ENCODE measurements at places on chromosomes 2 and 18. TPM values are rescaled to one million over a fixed set of nuclear protein-coding genes. Genes with fewer than 3 reads are reported as not detected.

DNA sequence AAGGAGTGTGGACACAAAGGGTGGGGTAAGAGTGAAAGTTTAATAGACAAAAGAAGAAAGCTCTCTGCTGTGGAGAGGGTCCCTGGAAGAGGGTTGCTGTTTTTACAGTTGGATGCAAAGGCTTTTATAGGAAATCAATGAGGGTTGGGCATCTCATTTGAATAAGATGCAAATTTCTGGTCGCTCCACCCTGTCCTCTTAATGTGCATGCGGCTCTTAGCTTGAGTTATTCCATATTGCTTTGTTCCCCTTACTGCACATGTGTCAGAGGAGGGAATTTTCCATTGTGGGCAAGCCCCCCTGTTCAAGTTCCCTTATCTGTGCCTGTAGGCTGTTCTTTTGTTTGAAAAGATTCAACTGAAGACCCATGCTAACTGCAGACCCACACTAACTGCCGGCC is 326.5 kb downstream of the BCL11A start:
- DNase-seq = no peak

GRCh38 chr2:167198009-167198408 is 309.7 kb downstream of the XIRP2 start:
- DNase-seq = no peak

GRCh38 chr2:202635428-202636212 is 851 bp downstream of the FAM117B start:
- DNase-seq = peak; percentile 84

- DNase-seq = no peak
Observed at GRCh38 chr18:70522183-70522680, 233.4 kb downstream of the SOCS6 start.

- DNase-seq = no peak
Observed at GRCh38 chr2:152062125-152063091, 36.4 kb downstream of the CACNB4 start.

DNA sequence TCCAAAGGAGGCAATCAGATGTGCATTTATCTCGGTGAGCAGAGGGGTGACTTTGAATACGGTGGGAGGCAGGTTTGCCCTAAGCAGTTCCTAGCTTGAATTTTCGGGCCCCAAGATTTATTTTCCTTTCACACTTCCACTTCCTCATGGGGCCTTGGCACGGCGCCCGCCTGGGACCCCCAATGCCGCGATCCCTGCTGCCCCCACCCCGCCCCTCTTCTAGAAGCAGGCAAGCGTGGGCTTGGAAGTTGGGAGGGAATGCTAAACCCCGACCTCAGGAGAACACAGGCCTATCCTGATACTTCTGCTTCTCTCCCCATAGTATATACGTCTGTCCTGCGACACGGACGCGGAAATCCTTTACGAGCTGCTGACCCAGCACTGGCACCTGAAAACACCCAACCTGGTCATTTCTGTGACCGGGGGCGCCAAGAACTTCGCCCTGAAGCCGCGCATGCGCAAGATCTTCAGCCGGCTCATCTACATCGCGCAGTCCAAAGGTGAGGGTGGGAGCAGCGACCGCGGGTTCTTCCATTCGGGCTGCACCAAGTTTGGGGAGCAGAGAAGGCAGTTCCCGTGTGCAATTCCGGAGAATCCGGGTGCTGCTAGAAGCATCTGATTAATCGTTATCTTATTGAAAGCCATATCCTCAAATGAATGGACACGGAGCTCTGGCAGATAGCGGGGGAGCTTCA is 21.6 kb downstream of the TRPM8 start:
- DNase-seq = no peak

GRCh38 chr2:143514413-143514812 is 385.2 kb downstream of the ARHGAP15 start:
- DNase-seq = no peak

DNA sequence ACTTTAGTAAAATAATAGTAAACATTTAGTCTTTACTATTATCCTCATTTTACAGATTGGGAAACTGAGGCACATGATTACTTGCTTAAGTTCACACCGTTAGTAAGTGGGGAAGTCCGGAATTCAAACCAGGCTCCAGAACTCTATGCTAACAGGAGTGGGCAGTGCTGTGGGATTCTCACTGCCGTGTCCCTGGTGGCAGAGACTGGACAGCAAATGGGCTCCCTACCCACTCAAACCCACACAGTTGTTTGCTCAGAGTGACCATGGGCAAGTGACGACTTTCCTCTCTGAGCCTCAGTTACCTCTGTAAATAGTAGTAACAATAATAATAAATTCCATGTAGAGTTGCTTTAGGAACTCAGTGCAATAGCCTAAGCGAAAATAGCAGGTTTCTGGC is 24.0 kb downstream of the MAIP1 start:
- no peak for DNase-seq

DNA sequence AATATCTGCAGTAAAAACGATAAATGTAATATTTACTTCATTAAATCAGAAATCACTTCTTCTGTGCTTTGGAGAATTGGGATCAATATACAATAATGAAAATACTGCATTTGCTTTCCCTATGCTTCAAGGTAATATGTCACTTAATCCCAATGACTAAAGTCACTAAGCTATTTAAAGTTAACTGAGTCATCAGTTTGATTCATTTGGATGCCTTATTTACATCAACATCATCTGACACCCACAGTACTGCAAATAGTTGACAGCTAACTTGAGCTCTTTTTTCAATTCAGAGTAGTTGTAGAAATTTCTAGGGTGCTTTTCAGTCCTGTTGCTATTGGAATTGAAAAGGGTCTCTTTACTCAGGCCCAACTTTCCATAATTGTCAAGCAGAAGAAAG is 776.9 kb upstream of the FSHR start:
- DNase-seq = no peak

GRCh38 chr18:49612515-49613033 is 50.7 kb downstream of the LIPG start:
- no peak for DNase-seq

DNA sequence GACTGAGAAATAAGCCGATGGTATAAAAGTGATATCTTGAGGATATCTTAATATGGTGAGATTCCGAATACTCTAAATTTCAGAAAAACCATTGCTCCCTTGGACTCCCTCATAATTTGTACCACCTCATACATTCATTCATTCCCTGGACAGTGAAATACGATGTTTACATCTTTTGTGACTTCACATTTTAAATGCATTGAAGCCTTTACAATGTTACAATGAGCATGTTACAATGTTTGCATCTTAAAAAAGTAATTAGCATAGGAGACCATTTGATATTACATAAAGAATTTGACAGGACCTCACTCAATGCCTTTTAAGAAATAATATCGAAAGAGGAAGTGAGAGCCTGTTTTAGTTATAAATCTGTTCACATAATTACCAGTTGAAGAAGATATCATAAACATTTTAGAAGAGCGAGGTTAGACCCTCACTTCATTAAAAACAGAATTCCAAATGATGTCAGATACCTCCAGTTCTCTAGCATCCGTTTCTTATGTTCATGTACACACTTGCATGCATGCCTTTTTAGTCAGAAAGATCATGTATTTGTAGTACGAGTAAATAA is 372.0 kb downstream of the ARHGAP15 start:
- DNase-seq = no peak

DNA sequence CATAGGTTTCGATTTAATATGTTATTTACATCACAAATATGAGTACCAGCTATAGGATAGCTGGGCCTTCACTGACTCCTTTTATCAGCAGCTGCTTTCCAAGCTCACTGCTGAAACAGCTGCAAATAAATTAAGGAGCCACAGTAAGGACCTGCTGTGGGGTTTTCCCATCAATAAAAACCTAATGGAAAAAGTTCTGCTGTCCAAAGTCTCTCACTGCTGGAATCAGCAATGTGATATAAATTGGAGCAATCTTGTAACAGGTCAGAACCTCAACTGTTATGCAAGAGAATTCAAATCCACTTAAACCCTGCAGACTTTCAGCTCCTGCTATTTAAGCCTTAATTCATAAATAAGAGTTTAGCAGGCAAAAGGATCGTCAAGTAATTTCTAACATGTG is 61.3 kb downstream of the NEB start:
- DNase-seq = no peak

DNA sequence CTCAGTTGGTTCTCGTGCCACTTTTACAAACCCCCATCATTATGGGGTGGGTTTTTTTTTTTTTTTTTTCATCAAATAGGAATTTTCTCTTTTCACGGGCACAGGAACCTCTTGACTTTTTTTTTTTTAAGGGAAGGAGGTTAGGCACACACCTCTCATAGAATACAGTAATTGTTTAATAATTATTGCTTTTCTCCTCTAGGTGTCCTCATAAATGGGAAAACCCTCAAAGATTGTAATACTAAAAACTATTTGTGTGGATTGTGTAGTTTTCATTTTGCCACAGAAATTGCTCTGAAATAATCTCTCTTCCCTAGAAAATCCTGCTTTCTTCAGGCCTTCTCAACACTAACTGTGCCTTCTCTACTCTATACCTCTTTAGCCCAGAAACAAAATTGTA is 147.3 kb downstream of the GREB1L start:
- DNase-seq = no peak

GRCh38 chr18:78192054-78192453 is 787.6 kb upstream of the SALL3 start:
- no peak for DNase-seq

DNA sequence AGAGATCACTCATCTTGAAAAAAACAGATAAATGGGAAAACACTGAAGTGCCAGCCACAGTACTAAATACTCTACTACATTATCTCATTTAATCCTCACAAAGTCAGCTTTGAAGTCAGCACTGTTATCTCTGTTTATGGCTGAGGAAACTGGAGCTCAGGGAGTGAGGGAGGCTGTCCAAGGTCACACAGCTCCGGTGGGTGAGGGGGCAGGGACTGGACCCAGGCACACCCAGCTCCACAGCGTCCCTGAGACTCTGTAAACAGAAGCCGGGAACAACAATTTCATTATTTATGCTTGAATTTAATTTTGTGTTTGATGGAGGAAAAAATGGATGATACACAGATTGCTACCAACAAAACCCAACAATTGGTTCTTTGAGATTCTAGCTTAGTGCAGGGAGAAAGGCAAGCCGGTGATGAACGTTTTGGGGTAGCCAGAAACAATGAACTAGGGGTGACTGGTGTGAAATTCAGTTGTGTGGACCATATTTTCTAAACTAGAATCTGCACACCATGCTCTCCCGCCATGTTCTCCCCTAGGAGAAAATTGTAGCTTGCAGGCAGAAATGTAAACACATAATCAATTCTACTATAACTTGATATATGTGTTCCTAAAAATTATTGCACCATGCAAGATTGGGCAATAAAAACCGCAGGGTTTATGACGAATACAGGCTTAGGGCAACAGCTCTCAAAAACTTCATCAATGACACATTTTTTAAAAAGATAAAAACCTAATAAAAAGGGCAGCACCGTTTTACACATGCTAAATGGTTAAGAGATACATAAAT is at the start of gene GREB1:
Gene GREB1, plus strand, starts transcription at position 768 of the 793 bp plus-strand sequence. CDS start 22,570 bp downstream, outside the sequence.
- DNase-seq = no peak

GRCh38 chr2:228063558-228063957 is 117.9 kb downstream of the SPHKAP start:
- DNase-seq = no peak

GRCh38 chr2:177334940-177335543 is 57.5 kb upstream of the AGPS start:
- no peak for DNase-seq

DNA sequence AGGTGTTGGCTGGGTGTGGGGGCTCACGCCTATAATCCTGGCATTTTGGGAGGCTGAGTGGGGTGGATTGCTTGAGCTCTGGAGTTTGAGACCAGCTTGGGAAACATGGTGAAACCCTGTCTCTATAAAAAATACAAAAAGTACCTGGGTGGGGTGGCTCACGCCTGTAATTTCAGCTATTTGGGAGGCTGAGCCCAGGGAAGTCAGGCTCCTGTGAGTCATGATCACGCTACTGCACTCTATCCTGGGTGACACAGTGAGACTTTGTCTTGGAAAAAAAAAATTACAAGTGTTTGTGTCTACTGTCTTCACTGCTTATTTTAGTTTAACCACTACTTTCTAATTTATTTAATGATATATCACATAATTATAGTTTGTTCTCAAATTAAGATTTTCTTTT is 62.7 kb upstream of the DOCK10 start:
- DNase-seq = no peak

GRCh38 chr18:44855681-44856080 is 175.0 kb downstream of the SETBP1 start:
- DNase-seq = no peak

- DNase-seq = no peak
Observed at GRCh38 chr2:236761358-236761757, 191.7 kb downstream of the ACKR3 start.

DNA sequence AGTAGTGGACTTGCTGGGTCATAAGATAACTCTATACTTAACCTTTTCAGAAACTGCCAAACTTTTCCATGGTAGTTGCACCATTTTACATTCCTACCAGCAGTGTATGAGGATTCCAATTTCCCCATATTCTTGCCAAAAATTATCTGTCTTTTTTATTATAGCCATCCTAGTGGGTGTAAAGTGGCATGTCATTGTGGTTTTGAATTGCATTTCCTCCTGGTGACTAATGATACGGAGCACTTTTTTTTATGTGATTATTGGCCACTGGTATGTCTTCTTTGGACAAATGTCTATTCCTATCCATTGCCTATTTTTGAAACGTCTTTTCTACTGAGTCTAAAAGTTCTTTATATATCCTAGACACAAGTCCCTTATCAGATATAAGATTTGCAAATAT is 44.3 kb downstream of the CACNB4 start:
- DNase-seq = no peak

DNA sequence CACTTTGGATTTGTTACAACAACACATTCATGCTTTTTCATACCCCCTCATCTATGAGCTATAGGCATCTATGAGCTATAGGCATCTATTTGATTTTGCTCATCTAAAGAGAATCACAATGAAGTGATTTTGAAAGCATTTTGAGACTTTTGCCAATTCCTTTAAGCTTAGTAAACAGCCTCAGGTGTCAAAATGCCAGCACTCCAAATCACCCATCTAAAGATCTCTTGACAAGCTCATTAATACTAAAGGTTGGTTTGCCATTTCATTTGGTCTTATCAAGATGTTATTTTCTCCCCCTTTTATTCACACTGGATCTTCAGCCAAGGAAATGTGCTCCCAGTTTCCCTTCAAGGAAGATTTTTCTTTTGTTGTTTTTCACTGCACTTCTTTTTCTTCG is 110.7 kb upstream of the TLK1 start:
- no peak for DNase-seq

- DNase-seq = no peak
Observed at GRCh38 chr2:27309651-27310050, 1.4 kb upstream of the UCN start.

The CPO gene
- not detected for total RNA-seq

The BBS5 gene
- 3.9 TPM for total RNA-seq

The ABCG8 gene
- not detected for total RNA-seq

The TCF7L1 gene
- 0.29 TPM for total RNA-seq

The CNDP1 gene
- total RNA-seq = 0.49 TPM

The IGFBP5 gene
- total RNA-seq = 2.4 TPM

The TFCP2L1 gene
- total RNA-seq = 0.05 TPM

The REL gene
- 78.1 TPM for total RNA-seq

The FOXI3 gene
- not detected for total RNA-seq

The LYG2 gene
- not detected for total RNA-seq

The ITGB6 gene
- not detected for total RNA-seq

The RNMT gene
- 58.8 TPM for total RNA-seq

Data from activated T-cell treated with anti-CD3 and anti-CD28 coated beads, Interleukin-2, amount 50 U/mL, for 4 hours (primary cell).